ENCODE measurements at places on chromosomes 6 and 20. TPM values are rescaled to one million over a fixed set of nuclear protein-coding genes. Genes with fewer than 3 reads are reported as not detected.

GRCh38 chr6:113120224-113120581 lies 736.9 kb upstream of the MARCKS start:
- H3K4me3 ChIP-seq, result no peak overlapping the region
- H3K27me3 ChIP-seq, result no peaks in the 10 kb centered on the region
- H3K4me1 ChIP-seq, result peaks cover 11% of the 10 kb centered on the region
- no peaks in the 10 kb centered on the region for H3K36me3 ChIP-seq

DNA sequence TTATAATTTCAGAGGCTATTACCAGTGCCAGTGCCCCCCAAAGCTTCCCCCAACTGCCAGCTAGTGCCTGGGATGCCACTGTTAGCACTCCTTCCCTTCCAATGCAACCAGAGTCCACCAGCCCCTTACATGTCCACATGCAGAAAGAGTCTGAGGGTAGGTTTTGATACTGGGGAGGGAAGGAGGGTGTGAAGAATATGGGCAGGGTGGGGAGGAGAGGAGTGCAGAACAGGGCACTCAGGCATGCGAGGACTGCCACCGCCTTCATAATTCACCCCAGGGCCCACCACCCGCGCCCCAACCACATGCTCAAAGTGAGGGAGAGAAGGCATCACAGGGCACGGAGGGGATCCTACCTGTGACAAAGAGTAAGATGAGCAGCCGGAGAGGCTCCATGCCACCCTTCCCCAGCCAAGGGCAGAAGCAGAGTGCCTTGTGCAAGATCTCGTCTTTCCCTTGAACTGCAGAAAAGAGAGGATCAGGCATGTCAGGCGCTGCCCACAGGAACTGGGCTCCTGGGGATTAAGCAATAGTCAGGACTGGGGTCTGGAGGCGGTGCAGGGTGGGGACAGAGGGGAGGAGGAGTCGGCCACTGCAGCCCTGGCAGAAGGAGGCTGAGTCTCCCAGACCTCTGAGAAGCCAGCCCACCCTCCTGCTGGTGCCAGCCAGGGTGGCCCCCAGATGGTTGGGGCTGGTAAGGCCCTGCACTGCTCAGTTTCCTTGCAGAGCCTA lies at the start of gene TREM2:
Gene TREM2, minus strand, starts transcription at position 430 of the 732 bp plus-strand sequence. Its CDS starts 34 bp downstream, at position 396.
- no peaks in the 10 kb centered on the region for H3K27me3 ChIP-seq
- no peak within 1 kb of the TSS for H3K4me3 ChIP-seq
- no peaks in the 10 kb centered on the region for H3K4me1 ChIP-seq
- peak; percentile 70 for DNase-seq
- no peak within 1 kb of the TSS for H3K27ac ChIP-seq
- H3K36me3 ChIP-seq, result no peaks in the 10 kb centered on the region

The RWDD2A gene
- 2.0 TPM for total RNA-seq

DNA sequence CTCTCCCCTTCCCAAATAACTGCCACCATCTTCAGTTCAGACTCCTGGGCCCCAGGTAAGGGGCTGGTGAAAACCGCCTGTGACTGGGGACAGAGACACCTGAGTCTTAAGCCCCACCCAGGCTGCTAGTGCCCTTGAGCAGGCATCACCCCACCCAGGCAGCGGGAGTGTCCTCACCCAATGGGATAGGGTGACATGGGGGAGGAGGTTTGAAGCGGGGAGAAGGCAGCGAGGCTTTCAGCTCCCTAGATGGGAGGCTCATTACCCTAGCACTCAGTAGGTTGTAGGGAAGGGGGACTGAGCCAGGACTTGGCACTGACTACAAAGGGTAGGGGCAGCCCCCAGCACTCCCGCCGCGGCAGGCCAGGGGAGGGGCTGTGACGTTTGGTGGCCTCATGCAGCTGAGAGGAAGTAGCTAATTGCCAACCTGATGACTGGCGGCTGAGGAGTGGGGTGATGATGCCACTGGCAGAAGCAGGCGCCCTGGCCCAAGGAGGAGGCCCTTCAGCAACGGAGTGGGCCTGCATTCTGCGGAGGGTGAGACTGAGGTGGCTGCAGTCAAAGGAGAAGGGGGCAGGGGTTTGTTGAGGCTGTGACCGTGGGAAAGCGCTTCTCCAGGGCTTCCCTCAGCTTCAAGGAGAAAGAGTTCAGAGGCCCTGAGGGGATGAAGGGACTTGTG lies 126.9 kb downstream of the MRPL14 start:
- no peak for DNase-seq
- no peaks in the 10 kb centered on the region for H3K36me3 ChIP-seq
- no peak overlapping the region for H3K27ac ChIP-seq
- H3K4me3 ChIP-seq, result no peak overlapping the region
- no peaks in the 10 kb centered on the region for H3K27me3 ChIP-seq

DNA sequence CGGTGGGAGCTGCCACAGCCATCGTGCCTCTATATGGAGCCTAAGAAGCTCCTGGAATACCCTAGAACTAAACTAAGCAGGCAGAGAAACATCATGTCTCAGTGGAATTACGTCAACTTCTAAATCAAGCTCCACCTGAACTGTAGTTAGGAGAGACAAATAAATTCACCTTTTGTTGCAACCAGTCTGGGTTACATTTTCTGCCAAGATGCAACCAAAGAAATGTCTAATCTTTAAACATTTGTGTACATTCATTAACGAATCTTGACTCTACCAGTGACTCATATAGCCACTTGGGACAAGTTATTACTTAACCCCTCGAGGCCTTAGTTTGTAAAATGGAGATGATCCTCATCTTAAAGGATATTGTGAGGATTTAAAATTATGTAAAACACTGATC lies 8.9 kb downstream of the PTPRK start:
- no peak for DNase-seq
- H3K36me3 ChIP-seq, result no peaks in the 10 kb centered on the region
- H3K27me3 ChIP-seq, result no peaks in the 10 kb centered on the region
- peaks cover 64% of the 10 kb centered on the region for H3K4me1 ChIP-seq
- H3K27ac ChIP-seq, result peak overlapping the region; percentile 73
- H3K4me3 ChIP-seq, result no peak overlapping the region

DNA sequence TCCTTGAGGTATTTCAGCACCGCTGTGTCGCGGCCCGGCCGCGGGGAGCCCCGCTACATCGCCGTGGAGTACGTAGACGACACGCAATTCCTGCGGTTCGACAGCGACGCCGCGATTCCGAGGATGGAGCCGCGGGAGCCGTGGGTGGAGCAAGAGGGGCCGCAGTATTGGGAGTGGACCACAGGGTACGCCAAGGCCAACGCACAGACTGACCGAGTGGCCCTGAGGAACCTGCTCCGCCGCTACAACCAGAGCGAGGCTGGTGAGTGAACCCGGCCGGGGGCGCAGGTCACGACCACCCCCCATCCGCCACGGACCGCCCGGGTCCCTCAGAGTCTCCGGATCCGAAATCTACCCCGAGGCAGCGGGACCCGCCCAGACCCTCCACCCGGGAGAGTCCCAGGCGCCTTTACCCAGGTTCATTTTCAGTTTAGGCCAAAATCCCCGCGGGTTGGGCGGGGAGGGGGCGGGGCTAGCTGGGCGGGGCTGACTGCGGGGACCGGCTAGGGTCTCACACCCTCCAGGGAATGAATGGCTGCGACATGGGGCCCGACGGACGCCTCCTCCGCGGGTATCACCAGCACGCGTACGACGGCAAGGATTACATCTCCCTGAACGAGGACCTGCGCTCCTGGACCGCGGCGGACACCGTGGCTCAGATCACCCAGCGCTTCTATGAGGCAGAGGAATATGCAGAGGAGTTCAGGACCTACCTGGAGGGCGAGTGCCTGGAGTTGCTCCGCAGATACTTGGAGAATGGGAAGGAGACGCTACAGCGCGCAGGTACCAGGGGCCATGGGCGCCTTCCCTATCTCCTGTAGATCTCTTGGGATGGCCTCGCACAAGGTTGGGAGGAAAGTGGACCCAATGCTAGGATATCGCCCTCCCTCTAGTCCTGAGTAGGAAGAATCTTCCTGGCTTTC lies 693 bp downstream of the HLA-F start:
- H3K4me1 ChIP-seq, result peaks cover 20% of the 10 kb centered on the region
- no peak for DNase-seq
- peak overlapping the region; percentile 63 for H3K4me3 ChIP-seq
- H3K27ac ChIP-seq, result peak overlapping the region; percentile 97
- H3K36me3 ChIP-seq, result no peaks in the 10 kb centered on the region
- H3K27me3 ChIP-seq, result no peaks in the 10 kb centered on the region

GRCh38 chr6:117072781-117073180 lies 192.6 kb upstream of the VGLL2 start:
- H3K27ac ChIP-seq, result no peak overlapping the region
- H3K4me1 ChIP-seq, result no peaks in the 10 kb centered on the region
- no peak overlapping the region for H3K4me3 ChIP-seq
- DNase-seq, result no peak
